ENCODE measurements at places on chromosomes 6 and 20. TPM values are rescaled to one million over a fixed set of nuclear protein-coding genes. Genes with fewer than 3 reads are reported as not detected.

TREML4 gene
- not detected for total RNA-seq

GRCh38 chr6:151690303-151690702 lies 117.2 kb upstream of the ESR1 start:
- peak overlapping the region; percentile 62 for H3K4me3 ChIP-seq
- H3K4me1 ChIP-seq, result peaks cover 17% of the 10 kb centered on the region
- H3K27me3 ChIP-seq, result no peaks in the 10 kb centered on the region
- H3K27ac ChIP-seq, result peak overlapping the region; percentile 88
- DNase-seq, result peak; percentile 86

DNA sequence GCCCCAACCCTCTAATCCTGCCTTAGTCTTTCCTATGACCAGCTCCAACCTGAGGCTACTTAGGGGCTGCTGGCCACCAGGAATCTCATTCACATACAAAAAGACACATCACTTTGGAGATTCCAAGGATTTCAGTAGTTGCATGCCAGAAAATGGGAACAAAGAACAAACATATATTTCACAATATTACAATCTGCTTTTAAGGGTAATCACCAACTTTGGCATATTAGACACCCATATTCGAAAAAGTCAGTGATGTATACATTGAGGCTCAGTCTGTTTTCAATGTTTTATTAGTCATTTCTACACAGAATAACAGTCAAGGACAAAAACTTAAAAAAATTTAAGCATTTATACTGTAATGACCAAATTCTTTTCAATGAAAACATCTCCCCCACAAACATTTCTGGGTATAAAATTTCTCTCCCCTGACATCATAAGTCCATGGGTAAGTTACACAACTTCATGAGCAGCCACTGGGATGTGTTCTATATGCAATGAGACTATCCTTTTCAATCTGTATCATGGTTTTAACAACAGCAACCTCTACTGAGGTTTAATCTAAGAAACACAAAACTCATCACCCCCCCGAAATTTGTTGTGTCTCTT lies 103.5 kb downstream of the MAP7 start:
- no peaks in the 10 kb centered on the region for H3K36me3 ChIP-seq
- H3K4me3 ChIP-seq, result no peak overlapping the region
- no peaks in the 10 kb centered on the region for H3K4me1 ChIP-seq
- peaks cover 7% of the 10 kb centered on the region for H3K27me3 ChIP-seq
- no peak overlapping the region for H3K27ac ChIP-seq
- DNase-seq, result no peak

DNA sequence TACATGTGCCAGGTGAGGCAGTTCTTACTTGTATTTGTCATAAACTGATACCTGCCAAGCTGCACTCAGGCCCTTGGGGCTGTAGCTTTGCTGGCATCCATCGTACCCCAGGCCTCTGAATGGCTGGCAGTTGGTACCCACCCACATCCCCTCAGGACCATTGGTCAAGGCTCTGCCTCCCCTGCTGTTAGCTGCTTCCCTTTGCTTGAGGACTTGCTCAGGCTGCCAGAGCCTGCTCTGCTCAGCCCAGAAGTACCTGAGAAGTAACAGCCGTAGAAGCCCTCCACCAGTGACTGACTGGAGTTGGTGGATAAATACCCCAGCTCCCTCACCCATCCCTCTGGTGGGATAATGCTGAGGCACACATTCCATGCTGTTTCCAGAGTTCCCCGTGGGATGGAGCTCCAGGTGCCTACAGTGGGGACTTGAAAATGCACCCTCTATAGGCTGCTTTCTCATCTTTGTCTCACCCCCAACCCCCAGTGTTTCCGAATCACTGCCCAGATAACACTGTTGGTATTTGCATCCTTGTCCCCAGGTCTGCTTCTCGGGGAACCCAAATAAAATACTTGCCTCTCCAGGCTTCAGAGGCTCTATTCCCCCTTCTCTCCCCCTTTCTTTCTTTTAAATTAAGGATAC lies 7.3 kb downstream of the EBF4 start:
- no peak for DNase-seq
- H3K4me1 ChIP-seq, result no peaks in the 10 kb centered on the region
- no peak overlapping the region for H3K27ac ChIP-seq
- no peaks in the 10 kb centered on the region for H3K36me3 ChIP-seq

DNA sequence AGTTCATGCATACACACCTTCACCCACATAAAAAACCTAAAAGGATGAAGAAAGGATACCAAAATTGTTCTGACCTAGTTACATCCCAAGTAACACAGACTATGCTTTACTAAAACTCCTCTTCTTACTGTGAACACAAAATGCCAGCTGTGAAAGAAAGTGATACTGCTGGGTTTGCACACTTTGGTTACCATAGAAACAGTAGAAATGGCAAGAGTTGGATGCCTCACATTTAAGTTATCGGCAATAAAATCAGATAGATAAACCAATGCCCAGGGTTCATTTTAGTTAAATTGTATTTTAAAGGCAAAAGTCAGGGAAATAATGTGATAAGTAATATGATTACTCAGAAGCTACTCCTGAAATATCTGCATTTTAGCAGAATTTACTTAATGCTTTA lies 161.9 kb downstream of the CDK19 start:
- H3K27me3 ChIP-seq, result no peaks in the 10 kb centered on the region
- DNase-seq, result no peak
- no peaks in the 10 kb centered on the region for H3K36me3 ChIP-seq
- no peaks in the 10 kb centered on the region for H3K4me1 ChIP-seq
- H3K27ac ChIP-seq, result no peak overlapping the region

DNA sequence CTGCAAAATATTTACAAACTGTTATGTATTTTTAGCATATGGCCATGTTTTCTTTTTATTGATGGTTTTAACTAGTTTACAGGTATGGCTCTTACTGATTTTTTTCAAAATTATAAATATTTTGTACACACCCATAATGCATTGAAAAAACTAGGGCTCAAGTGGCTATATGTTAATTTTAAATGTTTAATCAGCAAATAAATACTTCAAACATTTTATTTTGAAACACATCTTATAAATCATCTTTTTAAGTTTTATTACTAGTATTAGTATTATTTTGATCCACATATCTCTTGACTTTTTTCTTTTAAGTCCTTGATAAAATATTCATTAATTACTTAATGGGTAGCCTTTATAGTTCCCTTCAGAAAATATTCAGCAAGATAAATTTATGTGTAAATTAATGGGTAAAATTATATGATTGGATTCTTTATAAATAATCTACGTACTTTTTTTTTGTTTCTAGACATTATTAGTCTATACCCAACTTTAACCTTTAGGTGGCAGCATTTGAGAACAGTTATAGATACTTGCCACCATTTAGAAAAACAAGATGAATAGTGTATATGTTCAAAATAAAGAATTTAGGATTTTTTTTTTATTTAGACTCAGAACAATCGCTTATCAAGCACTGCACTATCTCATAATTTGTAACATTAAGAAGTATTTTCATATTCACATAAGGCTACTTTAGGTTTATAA lies 241.9 kb downstream of the ADGRB3 start:
- no peaks in the 10 kb centered on the region for H3K4me1 ChIP-seq
- DNase-seq, result no peak
- no peaks in the 10 kb centered on the region for H3K36me3 ChIP-seq

- H3K27ac ChIP-seq, result no peak overlapping the region
- no peak for DNase-seq
- H3K4me3 ChIP-seq, result no peak overlapping the region
These were observed 72.0 kb downstream of the SYNJ2 start for GRCh38 chr6:158053377-158054313.
